Activated B cell treated with CpG ODN at 0.5 μM for 24 hours (primary cell): ENCODE measurements at places on chromosomes 2 and 18.

GRCh38 chr2:237734905-237735623 lies 63.5 kb upstream of the RBM44 start:
- no peak for DNase-seq

DNA sequence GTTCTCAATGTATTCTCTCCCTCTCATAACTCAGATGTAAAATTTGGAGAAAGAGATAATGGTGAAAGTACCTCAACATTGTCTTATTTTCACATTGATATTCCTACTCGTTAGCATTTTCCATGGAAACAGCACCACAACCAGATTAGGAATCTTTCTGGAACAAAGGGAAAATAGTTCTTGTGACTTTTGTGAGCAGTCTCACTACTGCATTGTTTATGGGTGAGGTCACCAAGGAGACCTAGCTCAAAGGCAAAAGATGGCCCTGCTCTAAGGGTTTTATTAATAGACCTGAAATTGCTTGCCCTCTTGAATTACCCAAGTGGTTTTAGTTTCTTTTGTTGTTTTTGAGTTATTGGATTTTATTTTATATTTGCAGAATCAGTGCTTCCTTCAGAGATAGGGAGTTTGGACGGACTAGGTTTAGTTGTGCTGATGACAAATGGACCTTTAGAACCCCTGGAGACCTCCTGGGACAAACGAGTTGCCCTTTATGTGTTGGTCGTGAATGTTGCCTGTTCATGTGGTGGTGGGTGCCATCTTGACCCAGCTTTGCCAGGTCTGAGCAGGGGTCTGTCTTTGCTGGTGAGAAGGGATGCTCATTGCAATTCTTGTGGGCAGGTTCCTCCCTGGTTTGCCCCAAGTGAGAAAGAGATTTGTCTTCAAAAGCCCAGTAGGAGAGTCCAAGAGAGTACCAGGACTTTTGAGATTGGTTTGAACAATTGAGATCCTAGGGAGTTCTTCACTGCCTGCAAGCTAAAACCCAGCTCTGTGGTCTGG lies 58.1 kb downstream of the INPP4A start:
- no peak for DNase-seq

DNA sequence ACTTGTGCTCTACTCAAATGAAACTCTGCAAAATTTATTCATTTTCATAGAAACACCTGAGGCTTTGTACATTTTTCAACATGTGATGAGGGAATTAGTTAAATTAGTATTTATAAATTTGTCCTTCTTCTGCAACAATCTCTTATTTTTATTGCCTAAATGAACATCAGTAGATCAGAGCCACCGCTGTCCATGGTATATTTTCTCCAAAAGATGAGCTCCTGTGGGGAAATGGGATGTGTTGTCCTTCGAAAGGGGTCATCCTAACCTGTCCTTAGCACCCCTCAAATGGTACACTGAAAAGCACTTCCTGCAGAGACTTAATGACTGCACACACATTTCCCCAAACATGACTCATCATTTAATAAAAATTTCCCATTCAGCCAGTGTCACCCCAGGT lies 714.6 kb downstream of the MBD2 start:
- no peak for DNase-seq

GRCh38 chr18:56115071-56116015 lies 523.0 kb downstream of the TXNL1 start:
- no peak for DNase-seq

GRCh38 chr18:28999726-29000125 lies 822.8 kb upstream of the CDH2 start:
- DNase-seq = no peak

DNA sequence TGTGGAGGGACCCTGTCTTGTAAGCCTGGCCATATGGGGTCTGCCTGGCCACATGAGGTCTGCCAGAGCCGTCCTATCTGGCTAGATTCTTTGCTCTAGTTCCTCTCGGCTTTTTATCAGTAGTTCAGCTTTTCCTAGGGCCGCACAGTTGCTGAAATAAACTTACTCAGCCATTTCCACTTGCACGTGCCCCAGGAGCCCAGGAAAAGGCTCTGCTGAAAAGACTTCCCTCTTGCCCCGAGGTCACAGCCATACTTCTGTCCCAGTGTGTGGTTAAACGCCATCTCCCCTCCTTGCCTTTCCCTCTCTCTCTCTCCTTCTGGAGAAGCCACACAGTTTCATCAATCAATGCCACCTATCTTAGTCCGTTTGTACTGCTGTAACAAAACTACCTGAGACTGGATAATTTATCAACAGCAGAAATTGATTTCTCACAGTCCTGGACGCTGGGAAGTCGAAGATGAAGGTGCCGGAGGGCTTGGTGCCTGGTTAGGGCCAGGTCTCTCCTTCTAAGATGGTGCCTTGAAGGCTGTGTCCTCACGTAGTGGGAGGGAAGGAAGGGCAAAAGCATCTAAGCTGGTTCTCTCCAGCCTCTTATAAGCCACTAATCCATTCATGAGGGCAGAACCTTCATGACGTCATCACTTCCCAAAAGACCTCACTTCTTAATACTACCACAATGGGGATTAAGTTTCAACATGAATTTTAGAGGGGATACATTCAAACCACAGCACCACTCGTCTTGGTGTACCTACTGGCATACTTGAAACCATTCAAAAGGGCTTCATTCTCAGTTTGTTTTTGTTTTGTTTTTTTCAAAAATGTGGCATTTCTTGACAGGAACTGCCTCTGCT lies 11.2 kb upstream of the GALM start:
- no peak for DNase-seq

DNA sequence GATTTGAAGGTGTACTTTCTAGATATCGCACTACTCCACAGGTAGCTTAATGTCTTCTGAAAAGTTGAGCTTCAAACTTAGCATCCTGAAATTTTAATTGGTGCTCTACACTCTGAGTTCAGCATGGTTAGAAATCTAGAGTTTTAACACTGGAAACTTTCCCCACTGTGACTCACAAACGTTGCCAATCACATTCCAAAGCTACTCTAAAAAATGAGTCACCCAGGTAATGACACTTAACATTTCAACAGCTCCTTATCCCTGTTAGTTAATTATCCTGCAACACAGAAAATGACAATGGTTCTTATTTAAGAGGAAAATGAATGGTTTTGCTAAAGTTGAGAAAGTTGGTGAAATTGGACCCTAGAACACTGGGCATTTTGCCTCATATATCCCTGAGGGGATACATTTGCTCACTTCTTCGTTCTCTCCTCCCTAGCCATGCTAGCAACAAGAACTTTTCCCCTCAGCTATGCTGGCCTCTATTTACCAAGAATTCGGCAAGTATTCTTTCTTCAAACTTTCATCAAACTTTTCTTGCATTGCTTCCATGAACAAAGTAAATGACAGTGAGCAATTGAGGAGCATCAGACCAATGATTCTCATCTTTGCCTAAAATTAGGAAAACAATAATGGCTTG lies 1024.1 kb upstream of the KLHL29 start:
- no peak for DNase-seq

- no peak for DNase-seq
Observed at GRCh38 chr2:119433636-119434327, 2.1 kb downstream of the TMEM37 start.

DNA sequence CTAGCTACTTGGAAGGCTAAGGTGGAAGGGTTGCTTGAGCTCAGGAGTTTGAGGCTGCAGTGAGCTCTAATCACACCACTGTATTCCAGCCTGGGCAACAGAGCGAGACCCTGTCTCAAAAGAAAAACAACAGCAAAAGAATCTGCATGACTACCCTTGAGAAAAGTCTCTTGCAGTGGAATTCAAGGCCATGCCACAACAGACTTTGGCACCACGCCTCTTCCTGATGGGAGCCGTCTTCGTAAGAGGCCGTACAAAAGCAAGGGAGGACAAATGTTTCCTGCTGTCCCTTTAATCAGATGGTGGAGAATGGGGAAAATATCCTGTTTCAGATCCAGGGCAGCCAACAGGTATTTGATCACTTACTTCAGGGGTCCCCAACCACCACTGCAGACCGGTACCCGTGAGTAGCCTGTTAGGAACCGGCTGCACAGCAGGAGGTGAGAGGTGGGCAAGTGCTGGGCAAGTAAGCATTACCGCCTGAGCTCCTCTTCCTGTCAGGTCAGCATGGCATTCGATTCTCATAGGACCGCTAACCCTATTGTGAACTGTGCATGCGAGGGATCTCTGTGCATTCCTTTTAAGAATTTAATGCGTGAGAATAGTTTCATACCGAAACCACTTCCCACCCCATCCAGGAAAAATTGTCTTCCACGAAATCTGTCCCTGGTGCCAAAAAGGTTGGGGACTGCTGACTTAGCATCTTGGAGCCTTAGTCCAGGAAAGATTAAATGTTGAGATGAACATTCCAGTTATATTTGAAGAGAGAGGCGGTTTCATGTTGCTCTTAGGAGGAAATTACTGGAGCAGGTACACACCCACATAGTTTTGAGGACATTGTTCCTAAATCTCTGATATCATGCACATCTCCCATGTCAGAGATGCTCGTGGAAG lies 94.4 kb upstream of the XPO1 start:
- no peak for DNase-seq

GRCh38 chr2:10520154-10520553 lies 72.0 kb upstream of the ODC1 start:
- no peak for DNase-seq

DNA sequence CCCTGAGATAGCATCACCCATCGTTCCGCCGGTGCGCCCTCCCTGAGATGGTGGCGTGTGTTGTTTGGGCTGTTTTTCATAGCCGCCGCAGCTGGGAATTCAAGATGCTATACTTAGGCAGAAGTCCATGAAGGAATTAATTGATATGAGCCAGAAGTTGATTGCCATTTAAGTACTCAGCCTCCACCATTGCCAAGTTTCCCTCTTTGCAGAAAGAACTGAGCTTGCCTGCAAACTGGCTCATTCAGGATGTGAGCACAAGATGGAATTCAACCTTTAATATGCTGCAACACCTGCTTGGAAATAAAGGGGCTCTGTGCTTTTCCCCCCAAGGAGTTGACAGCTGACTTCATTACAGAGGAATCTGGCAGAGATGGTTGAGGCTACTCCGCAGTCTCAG lies 295.5 kb downstream of the ZNF521 start:
- no peak for DNase-seq

DNA sequence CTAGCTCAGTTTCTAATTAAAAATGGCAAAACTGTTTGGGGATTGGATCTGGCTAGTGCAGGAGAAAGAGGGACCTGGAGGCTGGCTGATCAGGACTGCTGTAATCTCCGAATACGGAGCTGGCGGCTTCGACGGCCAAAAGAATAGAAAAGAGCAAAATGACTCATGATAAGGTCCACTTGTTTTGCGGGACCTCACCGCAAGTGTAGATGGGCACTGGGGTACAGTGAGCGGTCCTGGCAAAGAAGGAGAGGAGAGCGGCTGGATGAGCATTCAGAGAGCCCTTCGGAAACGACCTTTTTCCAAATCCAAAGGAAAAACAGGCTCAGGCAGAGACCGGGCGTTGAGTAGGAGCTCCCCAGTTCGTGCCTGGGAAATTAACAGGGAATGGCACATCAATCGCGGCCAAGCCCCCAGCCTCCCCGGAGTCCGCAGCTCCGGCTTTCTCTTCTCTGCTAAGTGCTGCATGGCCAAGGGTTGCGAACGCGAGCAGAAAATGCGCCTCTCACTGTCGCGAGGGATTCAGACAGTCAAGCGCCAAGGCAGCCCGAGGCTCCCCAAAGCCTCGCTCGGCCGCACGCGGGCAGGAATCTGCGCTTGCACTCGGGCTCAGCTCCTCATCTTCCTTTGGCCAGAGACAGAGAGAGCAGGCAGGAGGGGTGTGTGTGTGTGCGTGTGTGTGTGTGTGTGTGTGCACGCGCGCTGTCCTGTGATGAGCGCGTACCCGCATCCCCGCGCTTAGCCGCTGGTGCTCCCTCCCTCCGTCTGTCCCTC lies 1.8 kb downstream of the DCC start:
- no peak for DNase-seq

- no peak for DNase-seq
Observed at GRCh38 chr2:110219496-110220189, 7.3 kb upstream of the MTLN start.

DNA sequence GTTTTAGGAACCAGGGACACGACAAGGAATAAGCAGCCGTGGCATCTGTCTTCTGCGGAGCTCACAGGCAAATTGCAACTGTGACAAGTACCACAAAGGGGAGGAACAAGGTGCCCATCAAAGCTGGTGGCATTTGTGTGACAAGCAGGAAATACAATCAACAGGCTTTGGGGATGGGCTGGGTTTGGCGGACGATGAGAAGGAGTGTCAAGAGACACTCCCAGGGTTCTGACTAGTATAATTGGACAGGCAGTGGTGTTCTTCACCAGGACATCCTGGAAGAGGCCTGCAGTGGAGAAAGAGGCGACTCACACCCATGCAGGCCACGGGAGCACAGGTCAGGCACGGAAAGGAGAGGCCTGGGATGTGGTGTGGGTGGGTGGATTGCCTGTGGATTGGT lies 14.2 kb upstream of the SPATA3 start:
- DNase-seq = no peak

- DNase-seq = no peak
Observed at GRCh38 chr2:147642765-147643164, 202.1 kb upstream of the ACVR2A start.

DNA sequence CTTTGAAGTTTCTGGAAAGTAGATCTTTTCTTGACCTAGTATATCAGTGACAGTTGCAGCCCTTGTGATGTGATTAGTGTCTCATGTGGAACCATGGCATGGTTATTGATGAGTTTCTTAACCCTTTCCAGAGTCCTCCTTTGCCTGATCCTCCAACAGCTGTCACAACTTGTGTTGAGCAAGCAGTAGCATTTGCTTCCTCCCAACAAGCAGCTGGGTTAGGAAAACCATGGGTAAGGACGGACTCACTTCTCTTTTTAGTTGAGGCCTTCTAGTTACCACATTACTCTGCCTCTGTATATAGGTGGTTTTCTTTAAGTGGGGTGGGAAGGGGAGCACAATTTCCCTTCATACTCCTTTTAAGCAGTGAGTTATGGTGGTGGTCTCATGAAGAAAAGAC lies 96.3 kb downstream of the XRCC5 start:
- no peak for DNase-seq

GRCh38 chr18:67199993-67200617 lies 316.4 kb downstream of the DSEL start:
- no peak for DNase-seq

GRCh38 chr2:14804902-14805301 lies 172.4 kb downstream of the LRATD1 start:
- DNase-seq = no peak

GRCh38 chr2:207589143-207589542 lies 36.1 kb downstream of the METTL21A start:
- no peak for DNase-seq

DNA sequence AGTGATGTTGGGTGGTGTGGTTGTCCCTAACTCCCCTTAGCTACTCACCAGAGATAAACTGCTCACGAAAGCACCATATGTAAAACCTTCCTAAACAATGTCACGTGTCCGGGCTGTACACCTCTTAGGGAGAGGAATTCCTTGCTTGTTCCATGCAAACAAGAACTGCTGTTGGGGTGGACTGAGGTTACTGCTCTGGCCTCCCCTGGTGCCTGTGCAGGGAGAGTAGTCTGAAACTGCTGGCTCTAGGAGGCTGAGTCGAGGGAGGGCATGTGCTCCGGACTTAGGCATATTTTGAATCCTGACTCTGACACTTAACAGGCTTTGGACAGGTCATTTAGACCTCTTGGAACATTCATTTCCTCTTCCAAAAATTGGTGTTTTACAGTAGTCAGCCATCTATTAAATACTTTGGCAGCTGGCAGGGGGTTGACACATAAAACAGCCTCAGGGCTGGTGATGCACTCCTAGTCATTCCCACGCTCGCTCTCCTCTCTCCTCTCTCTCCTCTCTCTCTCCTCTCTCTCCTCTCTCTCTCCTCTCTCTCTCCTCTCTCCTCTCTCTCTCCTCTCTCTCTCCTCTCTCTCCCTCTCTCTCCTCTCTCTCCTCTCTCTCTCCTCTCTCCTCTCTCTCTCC lies 10.6 kb downstream of the THNSL2 start:
- DNase-seq = no peak
